Endothelial cell (in vitro differentiated cells): ENCODE measurements at places on chromosomes 6 and 20.

- no peak for DNase-seq
Observed at GRCh38 chr6:6815732-6816131, 227.2 kb downstream of the LY86 start.

- DNase-seq = no peak
Observed at GRCh38 chr6:148617530-148617929, 129.3 kb upstream of the UST start.

DNA sequence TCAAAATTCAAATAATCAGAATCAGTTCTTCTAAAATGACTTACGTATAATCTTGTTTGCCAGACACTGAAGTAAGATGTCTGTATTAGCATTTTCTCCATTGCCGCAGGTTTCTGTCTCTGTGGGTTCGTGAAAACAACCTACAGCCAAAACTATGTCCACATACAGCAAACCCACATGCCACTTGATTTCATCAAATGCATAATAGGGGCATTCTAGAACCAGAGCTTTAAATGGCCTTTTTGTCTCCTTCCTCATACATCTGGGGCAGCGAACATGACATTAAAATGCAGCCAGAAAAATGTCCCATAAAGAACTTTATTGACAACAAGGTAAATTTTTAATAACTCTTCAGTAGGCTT lies 90.2 kb upstream of the QKI start:
- no peak for DNase-seq

GRCh38 chr6:3351105-3351676 lies 92.4 kb downstream of the PSMG4 start:
- no peak for DNase-seq

- DNase-seq = no peak
Observed at GRCh38 chr6:162710419-162710818, 17.1 kb downstream of the PRKN start.

- DNase-seq = no peak
Observed at GRCh38 chr6:112235956-112236355, 18.4 kb downstream of the LAMA4 start.

DNA sequence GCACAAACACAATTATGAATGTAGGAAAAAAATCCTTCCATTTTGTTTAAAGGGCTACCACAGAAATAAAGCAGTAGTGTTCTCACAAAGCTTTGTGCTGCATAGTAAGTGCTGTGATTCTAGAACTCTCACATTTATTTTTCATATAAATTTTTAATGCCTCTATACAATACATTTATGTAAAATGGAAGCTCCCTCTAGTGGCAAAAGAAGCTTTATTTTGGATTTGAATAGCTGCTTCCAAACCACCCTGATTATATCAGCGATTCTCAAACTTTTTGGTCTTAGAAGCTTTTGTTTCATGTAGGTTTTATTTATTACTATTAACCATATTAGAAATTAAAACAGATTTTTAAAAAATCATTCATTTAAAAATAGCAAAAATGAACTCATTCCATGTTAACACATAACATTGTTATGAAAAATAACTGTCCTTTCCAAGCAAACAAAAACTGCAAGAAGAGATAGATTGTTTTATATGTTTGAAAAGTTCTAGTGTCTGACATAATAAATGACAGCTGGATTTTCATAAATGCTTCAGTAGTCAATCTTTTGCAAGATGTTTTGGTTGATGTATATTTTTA lies 38.4 kb downstream of the HS3ST5 start:
- DNase-seq = no peak

DNA sequence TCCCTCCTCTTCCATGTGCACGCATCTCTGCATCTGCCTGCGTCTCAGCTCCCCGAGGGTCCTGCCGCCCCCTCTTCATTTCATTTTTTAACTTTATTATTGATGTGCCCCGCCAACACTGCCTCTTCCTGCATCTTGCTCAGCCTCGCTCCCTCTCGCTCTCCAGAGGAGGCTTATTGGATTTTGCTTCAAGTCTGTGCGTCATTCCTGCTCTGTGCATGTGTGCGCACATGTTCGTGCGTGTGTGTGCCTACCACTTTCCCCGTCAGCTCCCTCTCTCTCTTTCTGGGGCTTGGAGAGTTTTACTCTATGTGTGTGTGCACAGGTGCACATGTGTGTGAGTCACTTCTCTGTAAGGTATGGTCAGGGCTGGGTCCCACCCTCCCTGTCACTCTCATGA lies 71.8 kb upstream of the NNAT start:
- no peak for DNase-seq

GRCh38 chr6:163323705-163324104 lies 90.8 kb upstream of the QKI start:
- no peak for DNase-seq

DNA sequence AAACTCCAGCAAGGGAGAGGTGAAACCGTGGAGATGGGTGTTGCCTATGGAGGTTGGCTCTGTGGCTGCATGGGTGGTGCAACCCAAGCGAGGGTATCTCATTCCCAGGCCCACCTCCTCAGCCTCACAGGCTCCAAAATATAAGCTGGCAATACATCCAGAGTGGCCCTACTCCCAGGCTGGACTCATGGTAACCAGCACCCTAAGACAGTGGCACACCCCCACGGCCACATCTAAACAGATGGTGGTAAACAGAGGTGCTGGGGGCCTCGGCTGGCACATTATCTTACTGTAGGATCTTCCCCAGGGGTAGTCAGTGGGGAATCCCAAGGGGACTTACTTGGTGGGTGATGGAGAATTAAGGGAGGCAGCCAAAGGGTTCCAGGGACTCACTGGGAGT lies 33.7 kb upstream of the CCND3 start:
- DNase-seq = no peak
